CD4-positive, alpha-beta T cell treated with Interleukin-17A for 4 hours (primary cell): ENCODE measurements at places on chromosomes 2 and 18.

- no peak for DNase-seq
These were observed 41.2 kb downstream of the PAX3 start for GRCh38 chr2:222257645-222258044.

DNA sequence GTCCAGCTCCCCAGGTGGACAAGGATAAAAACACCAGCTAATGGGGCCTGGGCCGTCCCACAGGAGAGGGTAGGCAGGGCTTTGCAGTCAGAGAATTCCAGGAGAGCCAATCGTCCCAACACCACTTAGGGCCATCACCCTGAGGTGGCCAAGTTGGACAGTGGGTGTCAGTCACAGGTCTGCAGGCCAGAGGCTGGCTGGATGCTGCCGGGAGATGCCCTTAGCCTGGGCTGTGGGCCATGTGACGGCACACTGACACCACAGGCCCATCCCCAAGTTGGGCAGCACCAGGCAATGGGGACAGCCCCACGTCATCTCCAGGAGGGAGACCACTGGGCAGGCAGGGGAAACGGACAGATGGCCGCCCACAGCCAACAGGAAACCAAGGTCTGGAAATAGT is 53.9 kb downstream of the KIF1A start:
- DNase-seq = no peak

- peak; percentile 13 for DNase-seq
These were observed 971 bp upstream of the FBXO41 start for GRCh38 chr2:73285159-73285739.

DNA sequence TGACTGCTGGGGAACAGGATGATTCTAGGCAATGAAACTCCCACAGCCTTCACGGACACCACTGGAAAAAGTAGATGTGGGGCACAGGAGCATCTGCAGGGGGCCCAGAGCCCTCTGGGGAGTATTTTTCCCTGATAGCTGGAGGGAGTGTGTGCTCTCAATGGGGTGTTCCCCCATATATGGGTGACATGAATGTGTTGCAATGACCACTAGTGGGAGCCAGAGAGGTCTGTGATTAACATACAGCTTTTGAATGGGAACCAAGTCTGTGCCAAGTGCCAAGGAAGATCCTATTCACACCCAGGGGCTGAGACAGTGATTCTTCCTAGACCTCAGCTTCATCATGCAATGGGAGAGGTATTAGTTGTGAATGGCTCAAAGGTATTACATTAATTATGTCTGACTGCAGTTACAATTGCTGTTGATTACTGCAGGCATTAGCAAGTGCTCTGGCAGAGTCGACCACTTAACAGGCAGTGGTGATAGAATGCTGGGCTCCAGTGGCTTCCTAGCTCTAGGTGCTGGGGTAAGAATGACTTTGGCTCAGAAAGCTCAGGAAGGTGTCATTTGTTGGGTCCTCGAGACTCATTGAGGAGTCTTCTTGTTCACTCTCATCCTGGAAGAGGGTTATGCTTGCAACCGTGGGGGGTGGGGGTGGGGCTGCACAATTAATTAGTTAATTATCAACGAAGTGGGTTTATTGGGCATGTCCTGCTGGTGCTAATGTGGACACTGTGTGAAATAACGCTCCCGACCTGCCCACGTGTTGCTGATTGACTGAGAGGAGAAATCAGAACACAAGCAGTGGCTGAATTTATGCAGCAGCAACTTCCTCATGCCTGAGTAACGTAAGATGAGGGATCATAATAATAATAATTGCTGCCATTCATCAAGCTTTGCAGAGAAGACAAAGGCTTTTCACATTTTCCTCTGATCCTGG is 194.1 kb downstream of the CLIP4 start:
- peak; percentile 53 for DNase-seq

GRCh38 chr2:102772659-102773058 is 10.8 kb downstream of the TMEM182 start:
- no peak for DNase-seq

DNA sequence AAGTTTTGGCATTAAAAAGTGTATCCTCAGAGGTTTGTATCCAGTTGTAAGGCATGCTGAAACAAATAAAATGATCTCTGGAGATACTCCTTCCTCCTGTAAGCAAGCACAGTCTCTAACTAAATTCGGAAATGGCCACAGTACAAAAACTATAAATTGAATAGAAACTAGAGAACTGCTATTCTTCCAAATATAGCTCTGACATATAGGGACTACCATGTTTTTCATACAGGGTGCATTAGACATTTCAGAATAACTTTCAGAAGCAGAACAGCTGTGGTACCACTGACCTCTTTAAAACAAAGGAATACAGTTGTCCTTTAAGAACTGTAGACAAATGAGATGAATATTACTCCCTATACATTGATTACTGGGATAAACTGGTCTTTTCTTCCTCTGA is 568.5 kb downstream of the ARHGAP15 start:
- no peak for DNase-seq

DNA sequence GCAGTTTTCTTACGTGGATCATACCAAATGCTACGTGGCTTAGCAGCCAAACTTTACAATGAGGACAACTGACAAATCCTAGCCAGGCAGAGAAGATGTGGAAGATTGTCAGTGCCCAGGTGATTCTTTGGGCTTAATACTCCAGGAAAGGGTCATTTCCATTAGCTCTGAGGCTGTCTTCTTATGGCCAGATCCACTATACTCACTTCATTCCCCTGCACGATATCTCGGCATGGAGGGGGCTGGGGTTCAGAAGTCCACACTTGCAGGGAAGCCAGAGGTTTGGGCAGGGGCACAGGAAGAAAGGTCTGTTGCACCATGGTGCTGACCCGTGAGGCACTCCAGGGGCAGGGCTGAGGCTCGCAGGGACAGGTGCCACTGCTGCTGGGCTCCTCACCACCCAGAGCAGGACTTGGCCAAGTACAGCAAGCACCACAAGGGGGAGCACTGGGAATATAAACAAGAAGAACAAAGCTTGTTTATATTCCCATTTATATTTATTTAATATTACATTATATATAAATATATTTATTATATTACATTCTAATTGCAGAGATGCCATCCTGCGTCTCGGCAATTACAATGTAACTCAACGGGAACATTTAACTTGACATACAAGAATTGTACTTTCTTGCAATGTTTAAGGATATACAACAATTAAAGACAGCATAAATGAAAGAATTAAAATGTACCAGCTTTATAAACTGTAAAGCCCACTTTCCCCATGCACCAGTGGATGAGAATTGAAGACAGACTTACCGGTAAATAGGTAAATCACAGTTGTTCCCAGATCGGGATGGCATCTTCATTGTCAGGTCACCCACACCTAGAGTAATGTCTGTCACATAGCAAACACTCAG is 27.2 kb downstream of the CLUL1 start:
- peak; percentile 64 for DNase-seq

DNA sequence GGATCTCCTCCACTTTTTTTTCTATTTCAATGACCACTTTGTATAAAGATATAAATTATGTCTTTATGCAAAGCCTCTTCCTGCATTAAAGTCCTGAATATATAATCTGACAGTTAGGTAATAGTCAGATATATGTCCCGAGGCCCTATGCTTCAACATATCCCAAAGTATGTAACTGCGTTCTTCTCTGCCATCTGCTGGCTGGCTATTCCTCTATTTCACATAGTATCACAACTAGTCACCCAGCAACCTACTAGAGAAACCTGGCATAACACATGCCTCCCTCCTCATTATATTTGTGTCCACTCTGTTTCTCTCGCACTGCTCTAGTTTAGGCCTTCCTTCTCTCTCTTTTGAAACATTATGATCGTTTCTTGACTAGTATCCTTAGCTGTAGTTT is 640.8 kb downstream of the DPP10 start:
- DNase-seq = no peak

- DNase-seq = no peak
These were observed 1579.7 kb upstream of the SLC39A10 start for GRCh38 chr2:194077366-194077765.

GRCh38 chr2:196980473-196980872 is 54.0 kb upstream of the PGAP1 start:
- no peak for DNase-seq

- DNase-seq = no peak
These were observed 17.2 kb downstream of the MFSD6 start for GRCh38 chr2:190425221-190425866.

GRCh38 chr18:28409811-28410210 is 232.9 kb upstream of the CDH2 start:
- DNase-seq = no peak
